AG09319 (cell line): ENCODE measurements at places on chromosomes 3 and 15.

DNA sequence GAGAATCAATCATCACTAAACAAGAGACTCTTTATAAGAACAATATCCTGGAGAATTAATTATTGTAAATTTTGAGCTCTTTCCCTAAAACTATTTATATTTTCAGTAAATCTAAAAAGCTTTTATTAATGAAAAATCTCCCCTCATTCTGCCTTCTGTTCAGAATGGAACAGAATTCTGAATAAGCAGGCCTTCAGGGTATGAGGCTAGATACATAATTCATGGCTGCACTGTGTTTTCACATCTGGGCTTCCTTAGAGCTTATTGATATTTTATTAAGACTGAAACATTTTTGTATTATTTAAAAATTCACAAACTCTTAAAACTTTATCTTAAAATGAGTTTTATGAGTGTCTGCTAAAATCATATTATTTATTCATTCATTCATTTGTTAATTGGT, 24.8 kb downstream of the CLDN11 start:
- DNase-seq = no peak

GRCh38 chr15:70160803-70161565, 63.3 kb upstream of the TLE3 start:
- no peak for DNase-seq

DNA sequence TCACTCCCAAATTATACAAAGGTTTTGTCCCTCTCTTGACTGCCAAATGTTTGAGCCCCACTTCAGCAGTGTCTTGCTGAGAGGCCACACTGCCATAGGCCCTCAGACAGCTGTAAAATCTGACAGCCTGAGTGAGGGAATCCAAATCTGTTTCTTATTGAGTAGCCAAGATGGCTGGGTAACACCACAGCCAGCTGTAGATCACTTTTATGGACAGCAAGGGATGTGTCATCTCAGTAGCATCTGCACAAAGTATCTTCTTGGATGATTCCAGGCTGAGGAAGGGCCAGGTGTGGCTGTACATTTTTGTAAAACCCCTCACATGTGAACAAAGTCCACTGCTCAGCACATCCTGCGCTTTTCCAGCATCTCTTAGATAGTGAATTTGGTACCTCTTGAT, 237.0 kb upstream of the LRTM1 start:
- DNase-seq = no peak

- DNase-seq = peak; percentile 11
Observed at GRCh38 chr3:32703491-32703972, 18.5 kb downstream of the CNOT10 start.

DNA sequence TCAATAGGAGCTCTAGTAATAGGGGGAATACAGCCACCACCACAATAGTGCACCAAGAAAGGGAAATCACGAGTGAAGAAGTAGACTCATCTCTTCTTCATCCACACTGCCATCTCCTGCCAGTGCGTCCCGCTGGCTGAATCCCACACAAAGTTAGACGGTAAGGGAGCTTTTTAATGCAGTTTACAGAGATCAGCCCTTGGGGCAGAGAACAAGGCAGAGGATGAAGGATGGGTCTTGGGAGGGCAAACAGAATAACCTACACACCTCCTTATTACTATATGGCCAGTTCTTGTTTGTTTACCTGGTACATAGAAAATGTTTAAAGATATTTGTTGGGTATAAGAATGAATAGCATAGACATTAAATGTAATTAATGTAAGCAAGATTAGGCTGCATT, 11.0 kb upstream of the DPH6 start:
- DNase-seq = no peak

DNA sequence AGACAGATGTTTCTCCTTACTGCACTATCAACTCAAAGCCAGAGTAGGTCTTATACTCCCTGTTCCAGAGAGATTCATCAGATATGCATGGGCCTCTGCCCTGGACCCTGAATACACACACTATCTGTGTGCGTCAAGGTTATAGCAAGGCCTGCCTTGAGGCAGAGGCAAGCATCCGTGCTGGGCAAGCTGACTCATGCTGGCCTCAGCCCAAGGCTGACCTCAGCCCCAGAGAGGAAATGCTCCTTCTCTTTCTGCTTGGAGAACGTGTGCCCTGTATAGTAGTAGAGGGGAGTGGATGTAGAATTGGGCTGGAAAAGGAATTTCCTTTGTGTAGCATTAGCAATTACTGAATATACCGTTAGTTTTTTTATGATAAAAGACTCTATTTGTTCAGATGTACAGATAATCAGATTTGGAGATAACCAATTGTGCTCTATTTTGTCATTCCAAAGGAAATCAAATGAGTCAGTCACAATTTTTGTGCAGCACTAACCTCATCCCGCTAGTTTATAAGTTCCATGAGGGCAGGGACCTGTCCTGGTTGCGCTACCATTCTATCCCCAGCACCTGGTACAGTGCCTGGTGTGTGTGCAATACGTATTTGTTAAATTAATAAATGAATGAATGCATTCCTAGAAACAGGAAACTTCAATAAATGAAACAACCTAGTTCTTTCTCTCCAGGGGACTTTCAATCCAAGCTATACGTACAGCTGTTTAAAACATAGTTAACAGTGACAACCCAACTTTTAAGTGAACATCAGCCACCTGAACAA, 13.3 kb upstream of the PAQR9 start:
- DNase-seq = peak; percentile 77

DNA sequence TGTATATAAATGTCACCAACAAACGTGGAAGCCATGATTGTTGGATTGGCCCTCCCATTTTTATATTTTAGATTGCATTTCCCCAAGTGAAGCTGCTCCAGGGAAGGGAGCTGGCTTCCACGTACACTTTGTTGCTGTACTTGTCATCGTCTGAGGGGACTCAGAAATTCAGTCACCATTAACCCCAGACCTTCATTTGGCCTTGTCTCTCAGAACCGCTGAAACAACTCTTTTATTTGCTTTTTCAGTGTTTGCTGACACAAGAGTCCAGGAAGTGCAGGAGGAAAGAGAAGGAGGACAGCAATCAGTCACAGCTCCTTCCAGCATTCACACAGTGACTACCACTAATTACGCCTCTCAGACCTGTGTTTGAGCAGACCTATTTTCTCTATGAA, 276.5 kb downstream of the TBL1XR1 start:
- no peak for DNase-seq

DNA sequence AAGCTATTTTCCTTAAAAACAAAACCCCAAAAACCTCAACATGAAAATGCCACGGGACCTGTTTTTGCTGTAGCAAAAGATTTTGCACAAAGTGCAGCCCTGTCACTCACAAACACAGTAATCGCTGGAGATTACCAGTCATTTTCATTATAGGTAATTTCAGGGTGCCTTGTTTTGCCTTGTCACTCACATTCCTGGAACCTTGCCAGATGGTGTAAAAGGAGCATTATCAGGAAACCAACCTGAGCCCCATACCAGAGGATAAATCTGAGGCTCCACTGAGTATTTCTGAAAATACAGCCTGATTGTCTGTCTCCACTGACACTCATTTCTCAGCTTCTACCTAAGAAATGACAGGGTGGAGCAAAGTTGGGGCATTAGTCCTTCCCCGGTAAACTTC, 791.3 kb upstream of the LMCD1 start:
- no peak for DNase-seq

GRCh38 chr3:173630849-173631248, 233.3 kb downstream of the NLGN1 start:
- DNase-seq = no peak
